ENCODE measurements at places on chromosomes 3 and 15.

DNA sequence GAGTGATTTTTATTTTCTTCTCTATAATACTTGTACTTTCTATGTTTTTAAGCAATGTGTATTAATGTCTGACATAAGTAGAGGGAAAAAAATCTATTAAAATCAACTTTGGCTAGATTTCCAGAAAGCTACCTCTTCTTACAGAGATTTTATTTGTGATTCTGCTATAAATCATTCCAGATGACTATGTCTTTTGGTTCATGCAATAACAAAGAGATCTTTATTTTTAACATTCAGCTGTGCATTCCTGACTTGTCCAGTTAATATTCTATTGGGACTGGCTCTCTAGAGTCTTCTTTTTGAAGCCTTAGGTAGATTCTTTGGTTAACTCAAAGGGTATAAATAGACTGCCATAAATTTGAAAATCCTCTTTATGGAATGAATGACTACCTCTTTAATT, 74.3 kb upstream of the ARPP21 start:
- DNase-seq = no peak

GRCh38 chr3:70110066-70110465, 110.5 kb downstream of the SAMMSON start:
- no peak for DNase-seq

- DNase-seq = no peak
These were observed 210.2 kb downstream of the ARPP21 start for GRCh38 chr3:35849496-35849895.

- DNase-seq = no peak
These were observed 105.3 kb downstream of the SNRK start for GRCh38 chr3:43391621-43392020.

DNA sequence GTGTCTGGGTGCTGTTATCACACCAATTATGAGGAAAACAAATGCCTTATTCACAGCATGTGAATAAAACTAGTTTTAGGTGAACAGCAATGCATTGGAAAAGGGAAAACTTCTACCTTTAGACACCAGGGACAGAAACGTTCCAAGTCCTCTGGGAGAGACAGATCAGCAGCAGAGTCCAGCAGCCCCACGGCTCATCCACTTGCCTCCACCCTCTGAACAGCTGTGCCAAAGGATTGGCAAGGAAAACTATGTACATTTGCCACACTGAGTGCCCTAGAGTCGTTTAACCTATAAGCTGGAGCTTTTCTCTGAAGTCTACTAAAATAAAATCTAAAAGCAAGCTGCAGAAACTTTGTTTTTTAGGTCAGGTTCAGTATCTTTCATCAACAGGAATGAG, 107.7 kb upstream of the EIF1B start:
- DNase-seq = no peak

DNA sequence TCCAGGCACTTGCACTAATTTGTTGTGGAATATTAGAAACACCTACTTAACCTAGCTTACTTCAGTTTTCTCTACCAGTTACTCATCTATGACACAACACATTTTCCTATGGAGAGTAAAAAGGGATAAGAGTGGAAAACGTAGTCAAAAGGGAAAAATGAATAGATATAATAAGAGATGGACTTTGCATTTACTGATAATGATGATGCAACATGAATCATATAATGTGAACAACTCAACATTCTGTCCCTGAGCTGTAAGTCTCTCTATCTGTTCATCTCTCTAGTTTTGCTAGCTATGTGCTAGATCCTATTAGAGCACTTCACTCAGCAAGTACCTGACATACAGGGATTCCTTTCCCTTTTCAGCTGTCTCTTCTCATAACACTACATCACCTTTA, 627.1 kb downstream of the AGBL1 start:
- no peak for DNase-seq

GRCh38 chr3:94065819-94066480, 3.1 kb downstream of the NSUN3 start:
- DNase-seq = no peak

DNA sequence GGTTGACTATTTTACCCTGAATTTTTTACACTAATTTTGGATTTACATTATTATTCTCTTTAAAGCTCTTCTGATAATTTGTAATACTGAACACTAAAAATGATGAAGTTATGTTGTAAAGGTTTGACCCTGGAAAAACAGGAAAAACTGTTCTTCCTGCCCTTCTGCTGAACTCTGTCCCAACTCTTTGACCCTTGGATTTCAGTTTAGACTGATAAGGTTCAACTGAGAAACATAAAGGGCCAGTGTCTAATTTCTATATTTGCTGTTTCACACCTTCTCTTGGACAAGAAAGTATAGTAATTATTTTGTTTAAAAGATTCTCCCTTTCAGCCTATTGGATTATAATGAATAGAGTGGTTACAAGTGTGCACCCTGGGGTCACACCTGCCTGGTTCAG, 12.8 kb upstream of the TMOD3 start:
- no peak for DNase-seq

GRCh38 chr15:75153565-75154276, 48.0 kb upstream of the C15orf39 start:
- DNase-seq = no peak

GRCh38 chr15:55253580-55253979, 36.0 kb downstream of the RAB27A start:
- DNase-seq = peak; percentile 63

DNA sequence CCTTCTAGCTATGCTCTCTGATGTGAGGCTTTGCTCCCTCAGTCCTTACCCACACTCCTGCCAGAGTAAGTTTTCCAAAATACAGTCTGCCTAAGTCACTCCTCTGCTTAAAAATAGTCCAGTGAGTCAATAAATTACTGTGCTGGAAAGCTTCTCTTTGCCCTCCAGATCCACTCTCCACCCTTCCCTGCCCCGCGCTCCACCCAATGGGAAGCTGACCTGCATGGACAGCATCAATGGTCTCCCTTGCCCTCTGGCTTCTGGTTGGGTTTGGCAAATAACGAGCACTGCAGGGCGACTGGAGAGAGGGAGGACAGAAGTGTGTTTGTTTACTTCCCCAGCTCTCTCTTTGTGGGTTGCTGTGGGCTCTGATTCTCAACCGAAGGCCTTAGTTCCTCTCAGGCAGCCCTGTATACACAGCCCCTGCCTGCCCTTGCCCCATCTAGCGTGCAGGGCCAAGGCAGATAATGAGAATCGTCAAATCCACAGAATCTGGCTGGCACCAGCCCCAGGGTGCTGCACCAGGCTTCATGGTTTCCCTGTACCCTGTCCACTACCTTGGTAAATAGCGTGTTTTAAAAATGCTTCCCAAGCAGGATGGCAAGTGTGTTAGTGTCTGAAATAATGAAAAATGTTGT, 110.4 kb downstream of the ADAMTSL3 start:
- no peak for DNase-seq

DNA sequence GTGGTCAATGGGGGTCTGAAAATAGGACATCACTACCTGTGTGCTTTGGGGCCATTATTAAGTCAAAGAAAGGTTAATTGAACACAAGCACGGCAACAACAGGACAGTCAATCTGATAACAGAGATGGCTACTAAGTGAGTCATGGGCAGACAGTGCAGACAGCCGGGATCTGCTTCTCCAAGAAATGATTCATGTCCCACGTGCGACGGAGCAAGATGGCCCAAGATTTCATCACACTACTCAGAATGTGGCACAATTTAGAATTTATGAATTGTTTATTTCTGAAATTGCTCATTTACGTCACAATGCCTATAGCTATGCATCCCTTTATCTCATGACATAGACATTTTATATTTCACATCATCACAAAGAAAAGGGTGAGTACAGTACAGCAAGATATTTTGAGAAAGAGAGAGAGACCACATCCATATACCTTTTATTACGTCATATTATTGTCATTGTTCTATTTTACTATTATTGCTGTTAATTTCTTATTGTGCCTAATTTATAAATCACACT, 770.6 kb upstream of the NR2F2 start:
- peak; percentile 89 for DNase-seq

GRCh38 chr3:32493437-32494414, 8.9 kb downstream of the CMTM6 start:
- no peak for DNase-seq

DNA sequence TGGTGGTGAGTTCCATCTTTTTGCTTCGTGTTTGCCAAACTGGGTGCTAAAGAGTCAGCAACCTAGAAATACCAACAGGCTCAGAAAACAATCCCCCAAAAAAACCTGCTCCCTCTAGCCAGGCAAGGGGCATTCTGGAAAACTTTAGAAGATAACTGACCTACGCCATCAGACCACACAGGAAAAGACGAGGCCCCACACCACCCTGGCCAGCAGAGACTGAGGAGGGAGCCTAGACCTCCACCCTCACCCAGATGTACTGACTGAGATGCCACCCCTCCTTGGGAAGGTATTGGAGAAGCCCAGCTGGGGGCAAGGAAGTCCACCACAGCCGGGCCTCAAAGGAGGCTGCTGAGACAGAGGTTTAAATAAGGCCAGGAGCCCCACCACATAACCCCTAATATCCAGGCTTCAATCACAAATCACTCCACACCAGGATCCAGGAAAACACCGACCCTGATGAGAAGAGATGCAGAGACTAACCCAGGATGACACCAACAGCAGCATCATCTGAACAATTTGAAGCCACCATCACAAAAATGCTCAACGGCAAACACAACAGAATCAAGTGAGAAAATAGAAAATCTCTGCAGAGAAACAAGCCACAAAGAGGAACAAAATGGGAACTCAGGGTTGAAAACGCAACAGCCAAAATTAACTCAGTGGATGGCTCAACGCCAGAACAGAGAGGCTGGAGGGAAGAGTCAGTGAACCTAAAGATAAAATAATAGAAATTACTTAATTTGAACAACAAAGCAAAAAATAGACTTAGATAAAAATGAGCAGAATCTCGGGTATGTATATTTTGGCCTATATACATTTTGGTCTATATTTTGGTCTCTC, 61.0 kb downstream of the TPRA1 start:
- DNase-seq = no peak

DNA sequence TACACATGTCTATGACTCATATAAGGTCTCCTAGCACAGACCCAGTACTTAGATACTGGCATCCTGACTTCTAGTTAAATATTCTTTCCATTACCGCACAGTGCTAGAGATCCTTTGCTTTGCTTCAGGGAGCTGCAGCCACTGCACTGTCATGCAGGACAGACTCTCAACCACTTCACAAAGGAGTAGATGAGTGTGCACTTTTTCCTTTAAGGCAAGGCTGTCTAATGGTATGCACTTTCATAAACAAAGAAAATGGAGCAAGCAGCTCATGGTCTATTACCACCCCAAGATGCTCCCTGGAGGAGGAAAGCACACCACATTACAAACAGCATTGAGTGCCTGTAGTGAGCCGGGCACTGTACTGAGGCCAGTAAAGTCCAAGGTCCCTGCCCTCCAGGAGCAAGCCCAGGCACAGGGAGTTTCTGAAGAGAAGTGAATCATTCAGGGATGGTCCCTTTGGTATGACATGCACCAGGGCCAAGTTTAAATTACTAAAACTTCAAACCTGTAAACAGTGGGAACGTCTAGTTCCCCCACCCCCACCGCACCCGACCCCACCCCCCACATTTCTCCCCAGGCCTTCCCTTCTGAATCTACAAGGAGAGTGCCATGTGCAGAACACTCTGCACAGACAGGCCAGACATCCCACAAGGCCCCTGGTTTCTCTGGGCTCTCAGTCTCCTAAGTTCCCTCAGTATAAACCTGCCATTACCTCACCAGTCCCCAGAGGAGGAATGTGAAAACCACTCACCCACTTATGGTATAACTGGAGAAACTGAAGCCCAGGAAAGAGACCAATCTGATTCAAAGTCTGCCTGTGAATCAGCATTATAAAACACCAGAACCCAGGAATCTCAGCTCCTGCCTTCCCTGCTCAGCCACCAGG, 107.8 kb upstream of the BCL6 start:
- no peak for DNase-seq

GRCh38 chr3:147370349-147370748, 36.0 kb downstream of the ZIC4 start:
- DNase-seq = no peak

DNA sequence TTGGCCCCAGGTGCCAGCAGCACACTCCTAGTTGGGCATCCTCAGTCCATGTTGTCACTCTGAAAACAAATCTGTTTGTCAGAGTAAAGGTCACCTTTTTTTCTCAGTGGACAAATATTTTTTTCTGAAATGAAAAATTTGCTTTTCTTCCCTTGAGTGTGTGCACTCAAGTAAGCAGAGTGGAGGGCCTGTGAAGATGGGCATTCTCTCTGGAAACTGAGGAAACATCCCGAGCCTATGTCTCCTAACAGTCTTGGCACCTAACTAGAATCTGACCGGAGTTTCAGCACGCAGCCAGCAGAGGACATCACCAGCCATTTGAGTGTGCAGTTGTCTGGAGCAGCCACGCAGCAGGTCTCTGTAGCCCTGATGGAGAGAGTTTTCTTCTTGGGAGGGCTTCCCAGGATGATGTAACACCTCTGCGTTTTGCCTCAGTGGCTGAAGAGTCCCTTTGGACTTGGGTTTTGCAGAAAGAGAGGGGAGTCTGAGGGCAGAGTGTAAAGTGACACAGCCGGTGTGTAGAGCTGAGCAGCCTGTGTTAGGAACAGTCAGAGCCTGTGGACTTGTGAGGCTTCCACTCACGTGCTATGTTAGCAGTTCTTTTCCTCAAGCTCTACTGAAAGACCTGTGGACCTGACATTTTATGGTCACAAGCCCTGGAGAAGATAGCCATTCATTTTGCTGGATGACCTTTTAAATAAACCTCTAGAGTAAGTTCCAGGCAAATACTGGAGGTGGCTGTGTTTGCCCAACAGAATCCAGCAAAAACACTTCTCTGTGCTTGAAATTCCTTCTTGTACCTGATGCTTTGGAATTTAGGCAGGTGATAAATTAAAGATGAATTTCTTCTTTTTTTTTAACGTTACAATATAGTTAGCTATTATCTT, 51.6 kb downstream of the ABHD2 start:
- DNase-seq = no peak

GRCh38 chr3:131883086-131883485, 151.7 kb downstream of the CPNE4 start:
- DNase-seq = no peak

DNA sequence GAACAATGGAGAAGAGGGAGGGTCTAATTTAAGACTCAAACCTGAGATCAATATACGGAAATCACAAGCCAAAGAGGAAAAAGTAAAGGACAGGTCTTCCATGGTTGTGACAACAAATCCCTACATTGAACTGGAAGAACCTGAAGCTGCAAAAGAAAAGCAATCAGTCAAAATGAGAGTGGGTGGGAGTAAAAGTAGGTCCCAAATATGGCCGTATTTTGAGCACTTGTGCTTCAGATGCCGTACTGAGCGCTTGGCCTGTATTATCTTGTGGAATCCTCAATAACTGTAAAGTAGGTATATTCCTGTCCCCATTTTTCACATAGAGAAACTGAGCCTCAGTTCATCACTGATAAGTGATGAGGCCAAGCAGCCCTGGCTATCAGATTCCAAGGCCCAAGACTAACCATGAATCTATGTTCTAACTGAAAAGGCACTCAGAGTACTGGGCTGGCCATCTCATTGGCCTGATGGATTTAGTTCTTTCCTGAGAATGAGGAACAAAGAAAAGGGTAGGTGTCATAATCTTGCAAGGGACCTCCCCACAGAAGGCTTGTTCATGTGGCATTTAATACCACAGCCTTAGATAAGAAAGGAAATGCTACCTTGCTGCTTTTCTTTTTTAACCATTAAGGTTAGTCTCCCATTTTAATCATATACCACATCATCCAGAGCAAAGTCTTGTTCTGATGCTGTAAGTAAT, 52.5 kb downstream of the LRRN1 start:
- DNase-seq = no peak

GRCh38 chr3:111197485-111197884, 125.9 kb downstream of the NECTIN3 start:
- DNase-seq = no peak

GRCh38 chr3:28907616-28908015, 373.3 kb upstream of the RBMS3 start:
- DNase-seq = no peak

- no peak for DNase-seq
These were observed at the start of gene EOMES for GRCh38 chr3:27721717-27722564. TSS of gene EOMES (minus strand) at chr3:27722323. CDS start at chr3:27722294, 29 bp downstream.

GRCh38 chr3:20865803-20866202, 679.8 kb upstream of the SGO1 start:
- DNase-seq = no peak
